Activated T-helper 1 cell treated with anti-CD3 and anti-CD28 coated beads, Interleukin-12 subunit alpha, Interleukin-12 subunit beta, Interleukin-2, Interleukin-4 antibody, amounts not matched to agents 30 ng/mL and 10 ng/mL and 1 ng/mL, durations not matched to agents 14 hours and 24 hours and 36 hours (primary cell): ENCODE measurements at places on chromosomes 16 and 17.

GRCh38 chr16:85057948-85058347, 30.4 kb downstream of the KIAA0513 start:
- peak overlapping the region; percentile 31 for H3K4me3 ChIP-seq
- DNase-seq: no peak
- peaks cover 5% of the 10 kb centered on the region for H3K27me3 ChIP-seq
- H3K27ac ChIP-seq: no peak overlapping the region
- H3K36me3 ChIP-seq: peaks cover 4% of the 10 kb centered on the region
- H3K4me1 ChIP-seq: peaks cover 29% of the 10 kb centered on the region

GRCh38 chr17:82952019-82952418, 112.2 kb upstream of the ZNF750 start:
- H3K4me1 ChIP-seq: no peaks in the 10 kb centered on the region
- peaks cover 49% of the 10 kb centered on the region for H3K36me3 ChIP-seq
- no peak for DNase-seq
- H3K27me3 ChIP-seq: no peaks in the 10 kb centered on the region

GRCh38 chr17:80311216-80311827, 50.7 kb downstream of the RNF213 start:
- peak overlapping the region; percentile 65 for H3K27ac ChIP-seq
- H3K36me3 ChIP-seq: peaks cover 58% of the 10 kb centered on the region
- DNase-seq: no peak
- no peak overlapping the region for H3K4me3 ChIP-seq
- H3K27me3 ChIP-seq: no peaks in the 10 kb centered on the region
- H3K4me1 ChIP-seq: peaks cover 13% of the 10 kb centered on the region

GRCh38 chr17:35801583-35802224, 6.3 kb upstream of the MMP28 start:
- H3K27me3 ChIP-seq: peaks cover 23% of the 10 kb centered on the region
- DNase-seq: no peak
- H3K36me3 ChIP-seq: no peaks in the 10 kb centered on the region
- H3K4me3 ChIP-seq: no peak overlapping the region

DNA sequence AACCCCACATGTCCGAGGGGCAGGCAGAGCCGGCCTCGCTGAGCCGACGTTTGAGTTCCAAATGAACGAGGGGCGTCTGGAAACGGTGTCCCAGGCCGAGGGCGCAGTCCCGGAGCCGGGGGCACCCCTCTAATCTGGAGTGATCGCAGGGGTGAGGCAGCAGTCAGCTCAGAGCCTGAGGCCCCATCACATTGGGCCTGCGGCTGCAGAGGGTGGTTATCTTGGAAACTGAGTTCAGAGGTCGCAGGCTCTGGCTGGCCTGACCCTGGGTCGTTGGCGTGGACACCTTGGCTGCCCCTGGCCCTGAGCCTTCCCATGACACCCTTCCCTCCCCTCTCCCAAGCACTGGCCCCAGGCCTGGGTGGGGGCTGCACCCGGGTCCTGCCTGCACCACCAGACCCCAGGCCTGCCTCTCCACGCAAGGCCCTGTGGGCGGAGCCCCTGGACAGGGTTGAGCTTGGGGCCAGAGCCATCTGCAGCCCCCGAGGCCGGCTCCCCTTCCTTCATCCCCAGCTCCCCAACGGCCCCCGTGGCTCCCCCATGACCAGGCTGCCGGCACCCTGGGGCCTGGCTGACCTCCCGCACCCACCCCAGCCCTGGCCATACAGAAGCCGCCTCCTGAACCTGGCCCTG, 45.6 kb downstream of the ZFPM1 start:
- no peak for DNase-seq
- no peaks in the 10 kb centered on the region for H3K27me3 ChIP-seq
- H3K27ac ChIP-seq: no peak overlapping the region
- no peaks in the 10 kb centered on the region for H3K36me3 ChIP-seq
- H3K4me1 ChIP-seq: no peaks in the 10 kb centered on the region

DNA sequence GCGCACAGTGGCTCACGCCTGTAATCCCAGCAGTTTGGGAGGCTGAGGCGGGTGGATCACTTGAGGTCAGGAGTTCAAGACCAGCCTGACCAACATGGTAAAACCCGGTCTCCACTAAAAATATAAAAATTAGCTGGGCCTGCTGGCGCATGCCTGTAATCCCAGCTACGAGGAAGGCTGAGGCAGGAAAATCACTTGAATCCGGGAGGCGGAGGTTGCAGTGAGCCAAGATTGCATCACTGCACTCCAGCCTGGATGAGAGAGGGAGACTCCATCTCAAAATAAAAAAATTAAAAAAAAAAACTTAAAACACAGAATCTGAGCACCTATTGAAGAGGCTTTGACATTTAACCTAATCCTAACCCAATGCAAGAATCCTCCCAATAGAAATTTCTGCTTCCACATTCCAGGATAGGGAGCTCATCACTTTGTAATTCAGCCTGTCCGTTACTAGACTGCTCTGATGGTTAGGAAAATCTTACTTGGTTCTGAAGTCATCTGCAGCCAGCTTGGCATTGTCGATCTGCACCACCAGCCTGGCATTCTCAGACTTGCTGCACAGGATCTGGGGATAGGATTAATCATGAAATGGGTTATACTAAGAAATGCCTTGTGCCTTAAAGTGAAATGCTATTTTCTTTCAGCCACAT, 2.1 kb downstream of the KRT33B start:
- H3K4me3 ChIP-seq: no peak overlapping the region
- H3K27me3 ChIP-seq: peaks cover 3% of the 10 kb centered on the region
- no peaks in the 10 kb centered on the region for H3K36me3 ChIP-seq
- no peak overlapping the region for H3K27ac ChIP-seq
